ENCODE measurements at places on chromosomes 3 and 15. TPM values are rescaled to one million over a fixed set of nuclear protein-coding genes. Genes with fewer than 3 reads are reported as not detected.

- DNase-seq = peak; percentile 40
These were observed 56.5 kb downstream of the DCLK3 start for GRCh38 chr3:36707623-36708409.

- DNase-seq = no peak
These were observed 1.9 kb downstream of the FSD2 start for GRCh38 chr15:82803793-82804574.

GRCh38 chr3:107739227-107739626 is 216.5 kb downstream of the BBX start:
- no peak for DNase-seq

GRCh38 chr15:77688693-77689092 is 56.0 kb upstream of the LINGO1 start:
- DNase-seq = no peak

DNA sequence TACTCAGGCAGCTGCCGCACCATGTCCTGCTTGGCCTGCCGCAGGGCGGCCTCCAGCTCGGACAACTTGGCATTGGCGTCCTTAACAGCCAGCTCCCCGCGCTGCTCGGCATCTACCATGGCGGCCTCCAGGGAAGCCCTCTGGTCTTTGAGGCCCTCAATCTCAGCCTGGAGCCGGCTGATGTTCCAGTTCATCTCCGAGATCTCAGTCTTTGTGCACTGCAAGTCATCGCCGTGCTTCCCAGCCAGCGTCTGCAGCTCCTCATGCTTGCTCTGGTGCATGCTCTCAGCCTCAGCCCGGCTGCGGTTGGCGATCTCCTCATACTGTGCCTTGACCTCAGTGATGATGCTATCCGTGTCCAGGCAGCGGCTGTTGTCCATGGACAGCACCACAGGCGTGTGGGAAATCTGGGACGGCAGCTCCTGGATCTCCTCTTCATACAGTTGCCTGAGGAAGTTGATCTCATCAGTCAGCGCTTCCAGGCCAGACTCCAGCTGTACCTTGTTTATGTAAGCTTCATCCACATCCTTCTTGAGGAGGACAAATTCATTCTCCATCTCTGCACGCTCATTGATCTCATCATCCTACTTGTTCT is 15.5 kb upstream of the PSTPIP1 start:
- DNase-seq = no peak

DNA sequence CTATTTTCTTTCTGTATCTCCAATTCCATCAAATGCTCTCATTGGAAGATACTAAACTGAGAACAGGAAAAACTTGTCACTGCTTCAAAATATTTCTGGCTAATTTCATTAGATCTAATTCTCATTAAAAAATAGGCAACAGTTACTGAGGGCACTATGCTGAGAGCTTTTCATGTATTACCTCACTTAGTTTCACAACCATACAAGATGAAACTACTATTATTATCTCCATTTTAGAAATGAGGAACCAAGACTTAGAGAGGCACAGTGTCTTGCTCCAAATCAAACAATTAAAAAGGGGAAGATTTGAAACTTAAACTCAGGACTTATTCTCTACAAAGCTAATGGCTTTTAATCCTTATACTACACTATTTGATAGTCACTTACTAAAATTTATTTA is 7.2 kb upstream of the OTOL1 start:
- DNase-seq = no peak

GRCh38 chr3:126446791-126447190 is 28.9 kb downstream of the ZXDC start:
- no peak for DNase-seq

GRCh38 chr15:67542420-67543347 is at the start of gene MAP2K5:
Gene MAP2K5 (plus strand): TSS chr15:67542703. CDS start chr15:67543336, 633 bp downstream.
- DNase-seq = peak; percentile 90

Gene ITIH1
- not detected for polyA plus RNA-seq

DNA sequence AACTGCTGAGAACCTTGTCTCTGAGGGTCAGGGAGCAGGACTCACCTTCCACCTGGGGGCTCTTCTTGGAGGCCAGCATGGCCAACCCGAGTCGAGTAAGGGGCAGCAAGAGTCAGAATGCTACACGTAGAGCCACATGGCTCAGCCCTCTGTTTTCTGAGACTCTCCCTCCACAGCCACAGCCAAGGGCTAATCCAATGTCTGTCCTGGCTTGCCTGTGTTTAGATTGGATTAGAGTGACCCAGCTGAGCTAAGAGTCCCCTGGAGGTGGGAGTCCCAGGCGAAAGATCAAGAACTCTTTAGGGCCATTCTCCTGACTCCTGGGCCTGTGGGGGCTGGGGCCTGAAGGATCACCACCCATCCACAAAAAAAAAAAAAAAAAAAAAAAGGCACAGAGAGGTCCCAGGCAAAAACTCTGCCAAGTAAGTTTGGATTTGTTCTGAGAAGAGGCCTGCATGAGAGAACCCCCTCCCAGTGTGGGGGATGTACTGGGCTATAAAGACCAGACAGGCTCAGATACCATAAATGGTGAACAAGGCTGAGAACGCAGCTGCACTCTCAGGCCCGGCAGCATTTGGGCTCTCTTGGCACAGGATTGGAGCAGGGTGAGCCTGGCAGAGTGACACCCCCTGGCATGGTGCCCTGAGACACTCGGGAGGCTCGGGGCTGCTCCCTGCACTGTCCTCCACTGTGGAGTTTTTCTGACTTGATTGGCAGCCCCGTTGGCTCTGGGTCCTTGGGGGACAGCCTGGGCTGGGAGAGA is 88.0 kb upstream of the OSBPL11 start:
- DNase-seq = peak; percentile 48

DNA sequence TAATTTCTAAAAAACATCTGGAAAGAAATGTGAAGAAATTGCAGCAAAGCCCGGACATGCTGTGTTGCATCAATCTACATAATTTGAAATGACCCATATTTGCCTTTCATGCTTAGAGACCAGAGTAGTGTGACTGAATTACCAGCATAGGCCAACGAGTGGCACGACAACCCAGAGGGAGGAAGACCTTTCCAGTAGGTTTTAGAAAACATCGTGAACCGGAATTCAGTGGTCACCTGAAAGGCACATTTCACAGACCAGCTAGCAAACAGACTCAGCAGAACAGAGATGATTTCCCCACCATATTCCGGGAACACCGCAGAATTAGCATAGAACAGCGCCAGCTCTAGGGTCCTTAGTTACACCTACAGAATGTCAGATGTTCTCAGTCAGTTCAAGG is 620.0 kb upstream of the ZNF385D start:
- no peak for DNase-seq

GRCh38 chr15:63891768-63892133 is 58.0 kb upstream of the HERC1 start:
- DNase-seq = no peak

Gene SLC15A2
- 2.9 TPM for polyA plus RNA-seq

DNA sequence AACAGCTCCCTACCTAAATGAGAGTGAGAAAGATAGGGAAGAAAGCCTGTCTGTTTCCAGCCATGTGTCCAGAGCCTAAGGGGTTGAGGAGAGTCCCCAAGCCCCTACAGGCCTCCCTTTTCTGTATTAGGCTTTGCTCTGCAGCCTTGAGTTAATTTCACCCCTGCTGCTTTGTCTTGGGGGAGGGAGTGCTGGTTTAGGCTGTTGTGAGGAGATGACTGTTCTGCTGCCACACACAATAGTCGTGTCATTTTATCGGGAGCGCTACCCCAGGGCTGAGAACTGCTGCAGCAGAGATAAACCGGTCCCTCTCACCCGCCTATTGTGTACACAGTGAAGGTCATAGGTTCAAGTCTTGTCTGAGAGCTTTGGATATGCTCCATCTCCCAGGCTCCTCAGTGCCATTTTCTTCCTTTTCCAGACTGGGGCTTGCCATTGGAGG is 1.4 kb downstream of the ZNF609 start:
- peak; percentile 88 for DNase-seq

Gene DLL4
- polyA plus RNA-seq = 6.8 TPM

- DNase-seq = no peak
These were observed 130.8 kb downstream of the SERPINI1 start for GRCh38 chr3:167866331-167866730.

DNA sequence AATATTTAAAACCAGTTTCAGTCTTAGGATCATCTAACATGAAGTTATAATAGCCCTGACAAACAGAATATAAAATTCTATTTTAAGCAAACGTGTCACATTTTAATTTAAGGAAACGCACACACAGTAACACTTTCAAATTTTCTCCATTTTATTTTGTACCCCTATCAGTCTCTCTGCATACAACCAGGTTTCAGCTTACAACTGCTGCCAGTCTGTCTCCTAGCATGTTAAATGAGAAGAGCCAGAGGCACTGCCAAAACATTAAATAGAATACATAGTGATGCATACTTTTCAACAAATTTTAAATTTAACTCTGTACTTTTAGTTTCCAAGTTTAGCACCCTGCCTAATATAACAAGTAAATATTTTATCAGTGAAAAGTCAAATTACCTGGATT is 60.8 kb downstream of the UACA start:
- DNase-seq = no peak

DNA sequence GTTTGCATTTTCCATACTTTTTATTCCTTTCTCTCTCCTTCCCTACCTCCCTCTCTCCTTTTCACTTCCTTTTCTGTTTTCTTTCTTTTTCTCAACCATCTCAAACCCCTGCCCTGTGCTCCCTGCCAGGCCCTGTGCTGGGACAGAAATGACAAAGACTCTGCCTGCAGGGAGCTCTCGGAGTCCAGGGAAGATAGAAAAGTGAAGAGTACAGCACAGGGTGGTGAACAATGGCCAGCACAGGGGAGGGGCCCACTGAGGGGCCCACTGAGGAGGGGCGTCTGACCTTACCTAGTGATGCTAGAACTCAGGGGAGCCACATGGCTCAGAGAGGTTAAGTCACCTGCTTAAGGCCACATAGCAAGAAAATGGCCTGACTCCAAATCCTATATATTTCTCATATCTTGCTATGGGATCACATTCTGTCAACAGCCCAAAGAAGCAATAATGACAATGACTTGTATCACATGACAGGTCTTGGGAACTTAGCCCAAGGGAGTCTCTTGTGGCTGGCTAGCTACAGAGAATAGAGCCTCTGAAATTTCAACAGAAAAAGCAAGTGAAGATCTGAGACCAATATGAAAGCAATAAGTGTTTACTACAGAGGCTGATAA is 44.3 kb upstream of the ATP2B2 start:
- DNase-seq = no peak

All from brain (organoid and tissue), 16 donors.